Osteoblast (primary cell): ENCODE measurements at places on chromosomes 11 and 22. TPM values are rescaled to one million over a fixed set of nuclear protein-coding genes. Genes with fewer than 3 reads are reported as not detected.

The VPREB1 gene
- total RNA-seq = not detected in 2 replicates

The DSCAML1 gene
- not detected in 2 replicates for total RNA-seq

The ALDH3B2 gene
- not detected in 2 replicates for total RNA-seq

The IGSF22 gene
- total RNA-seq = not detected in 2 replicates

The CCDC15 gene
- total RNA-seq = 2.1 and 2.2 TPM in 2 replicates

The SMTNL1 gene
- not detected in 2 replicates for total RNA-seq

The DAGLA gene
- 2.9 and 3.6 TPM in 2 replicates for total RNA-seq

The MYRF gene
- 0.29 and 0.36 TPM in 2 replicates for total RNA-seq

The ANGPTL5 gene
- 1.2 and 1.8 TPM in 2 replicates for total RNA-seq

The ATG16L2 gene
- 11.9 and 12.4 TPM in 2 replicates for total RNA-seq

DNA sequence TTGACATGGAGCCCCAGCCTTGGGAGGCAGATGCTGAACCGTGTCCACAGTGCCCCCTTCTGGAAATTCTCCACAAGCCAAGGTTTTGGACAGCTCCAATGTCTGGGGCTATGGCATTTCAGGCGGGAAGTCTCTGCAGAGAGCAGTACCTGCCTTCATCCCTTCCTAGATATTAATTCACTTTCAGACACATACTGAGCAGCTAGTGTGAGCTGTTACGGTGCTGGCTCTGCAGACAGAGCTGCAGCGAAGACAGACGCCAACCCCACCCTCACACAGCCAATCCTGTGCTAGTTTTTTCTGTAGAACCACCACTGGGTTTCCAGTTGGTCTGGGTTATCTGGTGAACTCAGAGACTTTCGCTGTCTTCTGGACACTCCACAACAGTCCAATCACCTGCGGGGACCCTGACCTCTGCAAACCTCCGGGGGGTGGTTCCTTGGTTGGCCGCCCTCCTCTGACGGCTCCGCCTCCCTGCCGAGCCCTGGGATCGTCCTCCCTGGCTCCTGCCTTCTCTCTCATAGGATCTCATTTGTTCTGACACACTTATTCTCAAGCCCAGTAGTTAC, 9.1 kb downstream of the LMF2 start:
- DNase-seq = peak; percentile 93
- H3K4me1 ChIP-seq = no peaks in the 10 kb centered on the region
- no peak overlapping the region for H3K4me3 ChIP-seq

GRCh38 chr11:49505231-49505630, 296.8 kb upstream of the FOLH1 start:
- no peaks in the 10 kb centered on the region for H3K27me3 ChIP-seq
- no peak overlapping the region for H3K4me3 ChIP-seq
- no peak for DNase-seq
- no peak overlapping the region for H3K27ac ChIP-seq
- H3K36me3 ChIP-seq = no peaks in the 10 kb centered on the region
- H3K4me1 ChIP-seq = no peaks in the 10 kb centered on the region

- H3K4me3 ChIP-seq = peak overlapping the region; percentile 97
- H3K36me3 ChIP-seq = peaks cover 19% of the 10 kb centered on the region
- H3K27me3 ChIP-seq = no peaks in the 10 kb centered on the region
- H3K4me1 ChIP-seq = peaks cover 12% of the 10 kb centered on the region
- DNase-seq = peak; percentile 47
Measured at GRCh38 chr22:35399114-35399677, 744 bp upstream of the MCM5 start.

- no peaks in the 10 kb centered on the region for H3K4me1 ChIP-seq
- no peaks in the 10 kb centered on the region for H3K36me3 ChIP-seq
- no peak for DNase-seq
- H3K27ac ChIP-seq = no peak overlapping the region
Measured at GRCh38 chr11:123041185-123041584, 20.8 kb downstream of the HSPA8 start.

GRCh38 chr11:45097721-45098493, 48.5 kb upstream of the PRDM11 start:
- DNase-seq = no peak
- H3K4me3 ChIP-seq = no peak overlapping the region
- no peaks in the 10 kb centered on the region for H3K36me3 ChIP-seq
- H3K27ac ChIP-seq = no peak overlapping the region
- H3K27me3 ChIP-seq = peaks cover 37% of the 10 kb centered on the region

- peak overlapping the region; percentile 78 for H3K27ac ChIP-seq
- no peaks in the 10 kb centered on the region for H3K36me3 ChIP-seq
- peaks cover 15% of the 10 kb centered on the region for H3K4me1 ChIP-seq
- H3K27me3 ChIP-seq = peaks cover 3% of the 10 kb centered on the region
Measured at GRCh38 chr11:36372101-36372771, 76.1 kb downstream of the PRR5L start.

GRCh38 chr22:26564181-26564580, 25.8 kb downstream of the TPST2 start:
- no peaks in the 10 kb centered on the region for H3K27me3 ChIP-seq
- H3K27ac ChIP-seq = no peak overlapping the region
- H3K4me3 ChIP-seq = no peak overlapping the region

DNA sequence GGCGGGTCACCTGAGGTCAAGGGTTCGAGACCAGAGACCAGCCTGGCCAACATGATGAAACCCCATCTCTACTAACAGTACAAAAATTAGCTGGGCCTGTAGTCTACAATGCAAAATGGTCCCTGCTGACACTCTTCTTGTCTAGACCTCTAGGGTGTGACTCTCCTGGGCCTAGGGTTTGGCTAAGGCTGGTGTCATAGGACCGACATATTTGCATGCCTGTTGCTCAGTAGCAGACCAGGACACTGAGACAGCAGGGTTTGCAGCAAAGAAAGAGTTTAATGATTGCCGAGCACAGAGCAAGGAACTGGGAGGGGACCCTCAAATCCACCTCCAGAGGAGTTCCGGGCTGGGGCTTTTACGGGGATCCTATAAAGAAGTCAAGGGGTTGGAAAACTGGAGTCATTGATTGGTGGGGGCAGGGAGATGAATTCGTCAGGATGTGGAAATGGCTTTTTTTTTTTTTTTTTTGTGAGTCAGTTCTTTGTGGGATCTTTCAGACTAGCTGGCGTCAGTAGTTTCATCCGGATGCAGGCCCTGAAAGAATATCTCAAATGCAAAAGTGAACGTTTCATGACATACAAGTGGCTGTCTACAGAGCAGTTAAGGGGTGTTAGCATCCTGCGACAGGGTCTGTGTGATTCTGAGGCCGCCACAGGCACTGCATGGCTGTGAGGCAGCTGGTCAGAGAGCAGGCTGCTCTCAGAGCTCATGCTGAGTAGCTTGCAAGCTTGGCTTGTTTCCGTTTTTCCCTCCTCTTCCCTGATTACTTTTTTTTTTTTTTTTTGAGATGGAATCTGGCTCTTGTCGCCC, 27.2 kb upstream of the A4GALT start:
- H3K4me1 ChIP-seq = peaks cover 27% of the 10 kb centered on the region
- no peaks in the 10 kb centered on the region for H3K36me3 ChIP-seq
- no peaks in the 10 kb centered on the region for H3K27me3 ChIP-seq
- peak overlapping the region; percentile 90 for H3K27ac ChIP-seq
- H3K4me3 ChIP-seq = no peak overlapping the region

DNA sequence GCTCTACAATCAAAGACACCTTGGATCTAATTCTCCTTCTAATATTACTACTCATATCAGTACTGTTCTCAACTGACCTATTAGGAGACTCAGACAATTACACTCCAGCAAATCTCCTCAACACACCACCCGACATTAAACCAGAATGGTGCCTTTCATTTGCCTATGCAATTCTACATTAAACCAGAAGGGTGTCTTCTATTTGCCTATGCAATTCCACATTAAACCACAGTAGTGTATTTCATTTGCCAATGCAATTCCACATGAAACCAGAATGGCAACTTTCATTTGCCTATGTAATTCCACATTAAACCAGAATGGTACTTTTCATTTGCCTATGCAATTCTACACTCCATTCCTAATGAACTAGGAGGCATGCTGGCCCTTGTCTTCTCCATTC, 15.3 kb upstream of the APOL3 start:
- H3K4me1 ChIP-seq = no peaks in the 10 kb centered on the region
- no peak overlapping the region for H3K4me3 ChIP-seq
- no peaks in the 10 kb centered on the region for H3K27me3 ChIP-seq
- H3K36me3 ChIP-seq = no peaks in the 10 kb centered on the region

DNA sequence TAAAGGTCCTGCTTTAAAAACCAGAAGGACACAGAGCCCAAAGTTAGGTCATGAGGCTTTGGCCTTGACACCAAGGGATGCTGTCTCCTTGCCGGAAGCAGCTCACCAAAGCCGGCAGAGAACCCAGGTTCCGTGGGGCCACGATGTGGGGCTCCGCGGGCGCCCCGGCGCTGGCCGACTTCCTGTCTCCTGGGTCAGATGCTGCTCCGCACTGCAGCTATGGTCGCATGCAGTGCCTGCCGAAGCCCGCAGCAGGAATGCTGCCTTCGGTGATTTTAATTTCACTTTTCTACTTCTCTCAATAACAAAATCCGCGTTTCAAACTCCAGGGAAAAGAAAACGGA, 454 bp upstream of the OTUB1 start:
- DNase-seq = peak; percentile 93
- H3K4me1 ChIP-seq = peaks cover 14% of the 10 kb centered on the region
- H3K4me3 ChIP-seq = peak overlapping the region; percentile 93
- peaks cover 21% of the 10 kb centered on the region for H3K36me3 ChIP-seq

- H3K27ac ChIP-seq = no peak overlapping the region
- no peaks in the 10 kb centered on the region for H3K36me3 ChIP-seq
- H3K4me3 ChIP-seq = no peak overlapping the region
- DNase-seq = no peak
- peaks cover 4% of the 10 kb centered on the region for H3K27me3 ChIP-seq
Measured at GRCh38 chr11:129710423-129710822, 105.2 kb upstream of the TMEM45B start.

DNA sequence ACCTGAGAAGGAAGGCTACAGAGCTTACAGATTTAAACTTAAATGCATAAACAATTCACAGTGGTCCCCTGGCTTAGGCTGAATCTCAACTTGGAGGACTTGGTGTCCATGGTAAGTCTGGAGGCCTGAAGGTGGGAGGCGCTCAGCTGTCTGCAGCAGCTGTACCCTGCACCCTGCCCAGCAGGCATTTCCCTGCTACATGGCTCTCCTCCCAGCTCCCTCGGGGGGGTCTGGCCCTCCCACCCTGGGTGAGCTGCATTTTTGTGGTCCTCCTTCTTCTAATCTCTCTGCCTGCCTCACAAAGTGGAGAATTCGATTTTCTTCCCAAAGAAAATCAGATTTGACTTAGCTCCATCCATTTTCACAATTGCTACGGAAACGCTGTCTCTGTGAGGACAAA, 273.2 kb downstream of the KIRREL3 start:
- H3K36me3 ChIP-seq = no peaks in the 10 kb centered on the region
- no peaks in the 10 kb centered on the region for H3K27me3 ChIP-seq
- DNase-seq = no peak
- peaks cover 4% of the 10 kb centered on the region for H3K4me1 ChIP-seq
- H3K27ac ChIP-seq = no peak overlapping the region

GRCh38 chr22:34111210-34111824, 191.0 kb upstream of the LARGE1 start:
- no peaks in the 10 kb centered on the region for H3K36me3 ChIP-seq
- no peaks in the 10 kb centered on the region for H3K4me1 ChIP-seq
- DNase-seq = no peak
- no peak overlapping the region for H3K4me3 ChIP-seq
- no peaks in the 10 kb centered on the region for H3K27me3 ChIP-seq

DNA sequence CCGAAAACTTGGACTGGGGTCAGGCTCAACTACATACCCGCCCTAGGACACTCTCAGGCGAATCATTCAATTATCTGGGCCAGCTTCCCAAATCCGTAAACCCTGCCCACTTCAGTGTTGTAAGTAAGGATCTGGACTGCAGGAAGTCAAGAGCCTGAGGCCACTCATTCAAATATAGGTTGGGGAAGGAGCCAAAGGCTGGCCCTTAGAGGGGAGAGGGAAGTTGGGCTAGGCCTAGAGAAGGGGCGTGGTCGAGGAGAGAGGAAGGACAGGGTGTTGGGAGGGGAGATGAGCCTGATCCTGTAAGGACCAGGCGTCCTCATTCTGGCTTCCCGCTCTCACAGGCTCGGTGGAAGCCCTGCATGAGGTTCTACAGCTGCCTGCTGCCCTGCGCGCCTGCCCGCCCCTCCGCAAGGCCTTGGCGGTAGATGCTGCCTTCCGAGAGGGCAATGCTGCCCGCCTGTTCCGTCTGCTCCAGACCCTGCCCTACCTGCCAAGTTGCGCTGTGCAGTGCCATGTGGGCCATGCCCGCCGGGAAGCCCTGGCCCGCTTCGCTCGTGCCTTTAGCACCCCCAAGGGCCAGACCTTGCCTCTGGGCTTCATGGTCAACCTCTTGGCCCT, 3.0 kb downstream of the SAC3D1 start:
- H3K27me3 ChIP-seq = no peaks in the 10 kb centered on the region
- peaks cover 2% of the 10 kb centered on the region for H3K36me3 ChIP-seq
- no peak overlapping the region for H3K4me3 ChIP-seq
- DNase-seq = peak; percentile 94
- H3K27ac ChIP-seq = no peak overlapping the region
- peaks cover 21% of the 10 kb centered on the region for H3K4me1 ChIP-seq

DNA sequence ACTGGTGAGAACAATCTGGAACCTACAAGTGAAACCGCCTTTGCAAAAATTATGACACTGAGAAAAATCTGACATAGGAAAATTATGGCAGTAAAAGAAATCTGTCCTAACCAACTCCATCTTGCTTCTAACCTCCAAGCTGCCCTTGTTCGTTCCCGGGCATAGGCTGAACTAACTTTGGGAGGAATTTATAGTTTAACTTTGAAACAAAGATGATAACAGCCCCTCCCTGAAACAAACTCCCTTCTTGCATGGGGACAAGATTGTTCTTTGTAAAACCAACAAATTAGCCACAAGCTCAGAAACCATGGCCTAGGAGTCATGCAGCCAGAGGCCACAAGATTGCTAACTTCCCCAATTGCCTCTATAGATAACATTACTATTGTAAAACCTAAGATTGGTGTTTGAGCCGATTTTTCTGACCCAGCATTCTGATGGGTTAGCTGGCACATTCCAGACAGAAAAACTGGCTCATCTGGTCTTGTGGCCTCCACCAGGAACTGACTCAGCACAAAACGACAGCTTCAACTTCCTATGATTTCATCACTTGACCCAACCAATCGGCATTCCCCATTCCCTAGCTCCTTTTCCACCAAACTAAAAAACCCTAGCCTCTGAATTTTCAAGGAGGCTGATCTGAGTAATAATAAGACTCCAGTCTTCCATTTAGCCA, 3.6 kb upstream of the CCDC81 start:
- H3K36me3 ChIP-seq = no peaks in the 10 kb centered on the region
- H3K4me3 ChIP-seq = no peak overlapping the region
- peak overlapping the region; percentile 28 for H3K27ac ChIP-seq
- H3K27me3 ChIP-seq = no peaks in the 10 kb centered on the region
- no peak for DNase-seq
- H3K4me1 ChIP-seq = peaks cover 4% of the 10 kb centered on the region

GRCh38 chr22:32352681-32353080, 5.0 kb upstream of the RFPL3 start:
- DNase-seq = no peak
- no peak overlapping the region for H3K27ac ChIP-seq
- H3K27me3 ChIP-seq = no peaks in the 10 kb centered on the region
- H3K4me1 ChIP-seq = no peaks in the 10 kb centered on the region

GRCh38 chr11:118961189-118961588, 5.1 kb downstream of the UPK2 start:
- no peak overlapping the region for H3K4me3 ChIP-seq
- H3K36me3 ChIP-seq = no peaks in the 10 kb centered on the region
- no peaks in the 10 kb centered on the region for H3K4me1 ChIP-seq
- no peak overlapping the region for H3K27ac ChIP-seq
- DNase-seq = no peak

- no peak overlapping the region for H3K4me3 ChIP-seq
- no peak overlapping the region for H3K27ac ChIP-seq
- DNase-seq = peak; percentile 19
- no peaks in the 10 kb centered on the region for H3K36me3 ChIP-seq
Measured at GRCh38 chr11:118142809-118143208, 9.8 kb downstream of the SCN4B start.
